ENCODE measurements at places on chromosomes 11 and 22.

DNA sequence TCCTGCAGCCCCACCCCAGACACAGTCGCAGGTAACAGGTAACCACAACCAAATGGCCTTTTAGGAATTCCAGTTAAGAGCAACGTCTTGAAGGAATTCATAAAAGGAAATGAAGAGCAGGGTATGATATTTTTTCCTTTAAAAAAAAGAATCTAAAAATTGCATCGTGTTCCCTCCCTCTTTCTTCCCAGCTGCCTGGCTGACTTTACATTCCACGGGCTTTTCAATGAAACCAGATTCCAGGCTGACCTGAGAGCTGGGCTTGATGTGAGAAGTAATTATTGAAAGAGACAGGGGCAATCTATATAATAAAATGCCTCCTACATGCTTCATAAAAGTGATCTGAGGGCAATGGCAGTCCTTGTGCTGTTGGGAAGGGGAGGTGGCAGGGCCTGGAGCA lies 57.3 kb upstream of the EIF3D start:
- no peak for DNase-seq

DNA sequence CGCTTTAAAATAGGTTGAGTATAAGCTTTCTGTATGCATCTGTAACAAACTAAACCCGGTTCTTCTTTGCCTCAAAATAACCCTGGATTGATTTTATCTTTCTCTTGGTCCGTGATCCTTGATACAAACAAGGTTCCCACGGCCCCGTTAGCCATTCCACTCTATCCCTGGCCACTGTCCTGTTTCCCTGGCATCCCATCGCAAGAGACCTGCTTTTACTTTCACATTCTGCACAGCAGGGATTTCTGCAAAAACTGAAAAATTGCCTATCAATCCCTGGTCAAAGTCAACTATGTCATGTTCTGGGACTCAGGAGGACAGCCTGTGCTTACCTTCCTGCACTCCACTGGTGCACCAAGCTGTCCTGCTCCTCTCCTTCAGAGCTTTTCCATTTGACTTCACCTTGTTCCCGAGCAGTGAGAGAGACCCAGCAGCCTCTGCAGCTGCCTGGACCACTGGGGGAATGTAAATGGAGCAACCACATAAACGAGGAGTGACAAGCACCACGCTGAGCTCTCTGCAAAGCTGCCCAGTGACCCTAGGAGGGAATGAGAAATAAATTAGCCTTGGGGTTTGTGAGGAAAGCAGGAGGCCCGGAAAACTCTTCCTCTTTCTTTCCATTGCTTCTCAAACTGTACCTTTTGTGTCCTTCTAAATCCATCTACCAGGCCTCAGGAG lies 175.9 kb downstream of the NTM start:
- DNase-seq, result no peak

DNA sequence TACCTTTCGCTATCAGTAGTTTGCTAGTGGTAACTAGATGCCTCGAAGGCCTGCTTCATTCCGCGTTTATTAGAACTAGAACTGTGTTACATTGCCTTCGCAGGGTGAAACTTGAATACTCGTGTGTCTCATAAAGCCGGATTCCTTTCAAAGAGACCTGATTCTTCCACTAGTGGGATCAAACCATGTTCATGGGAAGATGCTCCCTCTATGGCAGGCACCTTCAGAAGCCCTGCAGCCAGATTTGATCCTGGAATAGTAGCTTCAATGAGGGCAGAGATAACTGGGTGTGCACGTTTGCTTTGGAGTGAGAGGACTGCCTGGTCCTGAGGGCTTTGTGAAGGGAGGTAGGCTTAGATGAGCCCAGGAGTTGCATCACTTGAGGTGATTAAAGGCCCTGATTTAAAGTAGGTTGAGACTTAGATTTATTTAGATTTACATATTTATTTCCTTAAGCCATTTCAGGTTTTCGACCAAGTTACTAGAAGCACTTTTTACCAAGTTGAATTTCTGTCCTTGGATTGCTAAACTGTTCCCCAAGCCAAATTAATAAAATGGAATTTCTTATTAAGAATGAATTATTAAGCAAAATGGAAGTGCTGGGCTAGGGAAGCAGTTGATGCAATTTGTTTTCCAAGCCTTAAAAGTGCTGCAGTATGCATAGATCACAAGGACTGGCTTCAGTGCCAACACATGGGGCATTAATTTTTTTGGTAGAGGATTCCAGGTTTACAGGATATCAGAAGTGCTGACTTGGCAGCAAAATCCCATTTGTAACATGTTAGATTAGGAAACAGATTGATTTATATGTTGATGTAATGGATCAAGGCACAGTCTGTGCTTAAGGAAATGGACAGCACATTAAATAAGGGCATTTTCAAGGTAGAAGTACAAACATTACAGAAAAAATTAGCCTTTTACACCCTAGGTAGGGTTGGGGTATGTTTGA lies 32.9 kb downstream of the APLP2 start:
- DNase-seq, result no peak

DNA sequence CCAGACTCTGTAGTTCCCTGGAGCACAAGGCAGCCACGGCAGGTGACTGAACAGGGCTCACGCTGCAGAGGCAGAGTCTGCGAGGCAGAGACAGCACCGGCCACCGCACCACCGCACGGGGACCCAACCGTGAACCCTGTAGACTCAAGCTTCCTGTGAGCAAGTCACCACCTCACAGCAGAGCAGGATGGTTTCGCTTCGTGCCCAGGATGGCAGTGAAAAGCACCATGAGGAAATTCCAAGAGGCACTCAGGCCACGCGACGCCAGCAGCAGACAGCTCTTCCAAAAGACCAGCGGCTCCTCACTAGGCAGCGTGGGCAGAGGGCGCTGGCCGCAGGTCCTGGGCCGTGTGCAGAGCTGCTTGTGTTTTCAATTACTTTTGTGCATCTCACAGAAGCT lies 24.5 kb downstream of the BRD1 start:
- no peak for DNase-seq

- DNase-seq, result no peak
Measured at GRCh38 chr11:12248330-12248729, 129.0 kb upstream of the PARVA start.

- DNase-seq, result no peak
Measured at GRCh38 chr11:69174841-69175240, 19.1 kb downstream of the SMIM38 start.

DNA sequence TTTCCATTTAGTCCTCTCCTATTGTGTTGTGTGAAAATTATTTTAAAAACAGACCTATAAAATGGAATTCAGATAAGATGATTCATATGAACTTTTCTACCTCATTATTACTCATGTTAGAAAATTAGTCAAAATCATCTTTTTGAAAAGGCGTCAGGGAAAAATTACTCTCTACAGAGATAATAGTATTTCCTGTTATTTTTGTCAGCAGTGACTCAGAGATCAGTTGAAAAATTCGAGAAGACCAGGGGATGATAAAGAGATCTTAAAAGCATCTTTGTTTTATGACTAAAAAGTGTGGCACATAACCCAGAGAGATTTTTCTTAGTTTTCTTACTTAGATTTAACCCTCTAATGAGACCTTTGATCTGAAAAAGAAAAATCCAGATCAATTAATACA lies 157.9 kb upstream of the CARD18 start:
- DNase-seq, result no peak

GRCh38 chr22:38802671-38803121 lies 8.8 kb upstream of the DNAL4 start:
- DNase-seq, result no peak

GRCh38 chr11:33412241-33412640 lies 155.1 kb downstream of the HIPK3 start:
- no peak for DNase-seq

- peak; percentile 42 for DNase-seq
Measured at GRCh38 chr11:75013051-75013450, 24.3 kb downstream of the NEU3 start.

DNA sequence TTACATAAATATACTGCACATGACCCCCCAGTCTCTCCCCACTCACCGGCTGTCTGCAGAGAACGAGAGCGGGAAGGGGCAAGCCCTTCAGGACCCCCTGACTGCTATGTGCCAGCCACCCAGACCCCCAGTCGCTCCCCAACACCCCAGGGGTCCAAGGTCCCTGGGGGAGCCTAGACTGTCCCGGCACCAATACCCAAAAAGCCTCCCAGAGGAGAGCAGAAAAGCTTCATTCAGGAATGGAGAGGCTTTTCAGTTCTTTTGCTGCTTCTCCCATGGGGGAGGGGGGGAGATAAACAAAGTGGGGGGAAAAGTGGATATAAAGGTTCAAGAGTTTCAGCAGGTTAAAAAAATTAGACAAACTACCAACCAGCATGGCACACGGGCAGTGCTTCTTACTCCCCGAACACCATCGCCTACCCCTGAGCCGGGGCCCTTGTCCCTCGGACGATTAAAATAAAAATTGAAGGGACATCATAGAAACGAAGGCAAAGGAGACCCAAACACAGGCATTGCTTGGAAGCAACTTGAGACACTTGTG lies 1.3 kb downstream of the CSNK1E start:
- DNase-seq, result no peak

- peak; percentile 30 for DNase-seq
Measured at GRCh38 chr11:66070604-66071380, 720 bp downstream of the PACS1 start.

- DNase-seq, result peak; percentile 27
Measured at GRCh38 chr11:121417055-121417551, 35.0 kb upstream of the SORL1 start.

- DNase-seq, result no peak
Measured at GRCh38 chr22:48605856-48606481, 1221.7 kb downstream of the BRD1 start.

- no peak for DNase-seq
Measured at GRCh38 chr22:29798318-29798717, 31.1 kb downstream of the UQCR10 start.

GRCh38 chr11:27187848-27188621 lies 147.4 kb downstream of the BBOX1 start:
- peak; percentile 74 for DNase-seq

GRCh38 chr22:17952273-17952801 lies 72.0 kb downstream of the MICAL3 start:
- DNase-seq, result peak; percentile 86

DNA sequence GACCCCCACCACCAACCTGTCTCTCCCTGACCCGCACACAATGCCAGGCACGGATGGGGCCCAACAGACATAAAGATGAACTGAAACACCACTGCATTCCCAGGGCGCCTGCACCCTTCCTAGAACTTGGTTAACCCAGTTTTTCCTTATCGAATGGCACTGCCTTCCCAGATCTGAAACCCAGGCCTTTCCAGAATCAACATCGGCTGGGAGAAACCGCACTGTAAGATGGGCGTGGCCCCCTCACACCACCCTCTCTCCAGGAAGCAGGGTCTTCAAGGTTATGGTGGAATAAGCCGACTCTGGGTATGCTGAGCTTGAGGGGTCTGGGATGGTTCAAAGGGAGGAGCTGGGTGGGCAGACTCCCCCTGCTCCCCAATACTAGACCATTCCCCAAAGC lies 23.1 kb downstream of the LRFN4 start:
- DNase-seq, result no peak

DNA sequence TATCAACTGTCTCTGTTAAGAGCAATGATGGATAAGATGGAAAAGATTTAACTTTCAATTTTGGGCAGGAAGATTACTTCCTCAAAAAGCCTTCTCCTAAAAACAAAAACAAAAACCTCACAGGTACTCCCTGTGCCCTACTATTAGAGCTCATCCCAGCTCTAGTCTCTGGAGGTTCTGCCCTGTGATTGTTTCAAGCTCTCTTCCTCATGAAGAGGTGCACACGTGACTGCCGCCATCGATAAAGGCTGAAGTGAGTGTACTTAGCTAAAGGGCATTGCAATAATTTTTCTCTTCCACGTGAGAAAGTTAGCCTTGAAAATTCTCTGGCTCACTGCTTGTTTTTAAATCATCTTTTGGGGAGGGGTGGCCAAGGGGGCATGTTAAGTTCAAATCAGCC lies 36.6 kb downstream of the MPPED2 start:
- DNase-seq, result no peak

GRCh38 chr11:35927682-35928081 lies 16.2 kb upstream of the LDLRAD3 start:
- DNase-seq, result no peak

GRCh38 chr22:43365715-43366440 lies 22.7 kb upstream of the SCUBE1 start:
- no peak for DNase-seq

DNA sequence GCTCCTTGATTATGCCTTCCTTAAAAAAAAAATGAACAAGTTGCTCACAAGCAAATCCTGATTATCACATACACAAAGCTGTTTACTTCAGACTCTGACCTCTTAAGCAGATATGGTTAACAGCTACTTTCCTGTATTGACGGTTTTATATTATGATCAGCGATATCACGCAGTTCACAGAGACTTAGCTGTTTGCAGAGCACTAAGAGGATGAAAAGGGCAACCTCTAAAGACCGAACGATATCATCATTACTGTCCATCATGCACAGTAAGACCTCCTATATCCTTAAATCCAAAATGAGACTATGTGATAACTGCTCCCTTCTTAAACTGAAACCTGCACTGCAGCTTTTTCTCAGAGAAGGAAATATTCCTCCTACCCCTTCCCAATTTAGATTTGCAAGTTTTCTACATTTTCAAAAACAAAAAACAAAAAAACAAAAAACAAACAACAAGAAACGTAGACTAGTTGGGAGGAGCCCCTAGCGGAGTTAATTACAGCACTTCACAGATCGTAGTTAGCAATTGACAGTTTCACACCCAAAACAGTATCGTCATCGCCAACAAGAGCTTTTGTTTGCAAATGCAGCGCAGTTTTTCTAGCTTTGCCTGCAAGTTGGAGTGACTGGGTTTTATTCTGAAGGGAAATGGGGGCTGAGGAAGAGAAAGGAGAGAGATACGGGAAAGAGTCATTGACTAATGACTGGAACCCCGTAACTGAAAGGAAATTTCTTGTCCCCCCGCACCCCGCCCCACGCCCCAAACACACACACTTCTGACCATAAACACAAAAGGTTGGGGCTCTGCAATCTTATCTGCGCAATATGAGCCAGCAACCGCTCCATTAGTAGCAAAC lies 1.2 kb downstream of the DDX6 start:
- peak; percentile 81 for DNase-seq

- peak; percentile 88 for DNase-seq
Measured at GRCh38 chr22:29733362-29734201, 13.8 kb downstream of the CABP7 start.

DNA sequence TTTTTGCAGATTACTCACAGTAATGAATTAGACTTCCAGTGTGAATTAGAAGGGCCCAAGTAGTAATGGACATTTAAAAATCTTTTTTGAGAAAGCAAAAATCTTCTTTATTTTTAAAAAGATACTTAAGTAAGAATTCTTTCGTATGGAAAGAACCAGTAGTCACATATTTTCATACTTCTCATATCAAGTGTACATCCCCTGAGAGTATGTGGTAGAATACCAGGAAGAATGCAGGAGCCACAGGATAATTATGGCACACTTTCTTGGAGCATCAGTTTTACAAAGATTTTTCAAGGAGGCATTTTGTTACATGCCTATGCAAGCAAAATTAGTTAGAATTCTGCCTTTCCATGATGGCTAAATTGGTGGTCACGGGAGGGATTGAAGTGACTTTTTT lies 28.1 kb downstream of the POLD3 start:
- no peak for DNase-seq
